ENCODE measurements at places on chromosomes 5 and 9. TPM values are rescaled to one million over a fixed set of nuclear protein-coding genes. Genes with fewer than 3 reads are reported as not detected.

EPB41L4B gene
- total RNA-seq = 14.6 TPM

CEL gene
- 0.88 TPM for total RNA-seq

GDNF gene
- not detected for total RNA-seq

PCDHGC5 gene
- not detected for total RNA-seq

GDA gene
- 1.5 TPM for total RNA-seq
